ENCODE measurements at places on chromosomes 4 and X. TPM values are rescaled to one million over a fixed set of nuclear protein-coding genes. Genes with fewer than 3 reads are reported as not detected.

Gene MBNL3
- 4.0 TPM for total RNA-seq

Gene APBB2
- 22.3 TPM for total RNA-seq

Gene F8A2
- not detected for total RNA-seq

Gene MAGEA1
- not detected for total RNA-seq

Gene ADH1B
- 18.0 TPM for total RNA-seq

Gene PCDH19
- 0.57 TPM for total RNA-seq

Measured in heart right ventricle (tissue), 16 donors.